T-helper 17 cell (primary cell): ENCODE measurements at places on chromosomes 2 and 18.

GRCh38 chr2:69764286-69765095 lies 22.6 kb downstream of the ANXA4 start:
- DNase-seq = no peak

GRCh38 chr2:152657043-152657442 lies 60.2 kb downstream of the PRPF40A start:
- no peak for DNase-seq

GRCh38 chr2:146721486-146721885 lies 1123.3 kb upstream of the ACVR2A start:
- DNase-seq = no peak

DNA sequence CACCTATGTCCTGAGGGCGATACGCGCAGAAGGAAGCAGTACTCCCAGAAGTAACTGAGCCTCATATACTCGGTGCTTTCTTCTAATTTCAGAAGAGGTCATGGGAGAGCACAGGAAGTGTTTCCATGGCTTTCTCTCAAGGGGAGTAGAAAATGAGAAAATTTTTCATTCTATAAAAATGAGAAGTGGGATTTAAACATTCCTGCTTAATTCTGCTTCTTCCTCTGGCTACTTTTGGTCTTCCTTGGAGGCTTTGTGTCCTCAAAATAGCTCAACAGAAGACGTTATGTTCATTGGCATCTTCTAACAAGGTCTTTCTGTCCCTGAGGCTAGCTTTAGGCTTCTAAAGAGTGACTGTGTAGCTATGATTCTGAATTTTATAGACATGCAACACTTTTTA lies 497.0 kb downstream of the TDRD15 start:
- DNase-seq = no peak
